CD4-positive, alpha-beta memory T cell (primary cell): ENCODE measurements at places on chromosomes 13 and 19. TPM values are rescaled to one million over a fixed set of nuclear protein-coding genes. Genes with fewer than 3 reads are reported as not detected.

Gene DIAPH3
- total RNA-seq, result not detected

Gene PRR20C
- not detected for total RNA-seq

DNA sequence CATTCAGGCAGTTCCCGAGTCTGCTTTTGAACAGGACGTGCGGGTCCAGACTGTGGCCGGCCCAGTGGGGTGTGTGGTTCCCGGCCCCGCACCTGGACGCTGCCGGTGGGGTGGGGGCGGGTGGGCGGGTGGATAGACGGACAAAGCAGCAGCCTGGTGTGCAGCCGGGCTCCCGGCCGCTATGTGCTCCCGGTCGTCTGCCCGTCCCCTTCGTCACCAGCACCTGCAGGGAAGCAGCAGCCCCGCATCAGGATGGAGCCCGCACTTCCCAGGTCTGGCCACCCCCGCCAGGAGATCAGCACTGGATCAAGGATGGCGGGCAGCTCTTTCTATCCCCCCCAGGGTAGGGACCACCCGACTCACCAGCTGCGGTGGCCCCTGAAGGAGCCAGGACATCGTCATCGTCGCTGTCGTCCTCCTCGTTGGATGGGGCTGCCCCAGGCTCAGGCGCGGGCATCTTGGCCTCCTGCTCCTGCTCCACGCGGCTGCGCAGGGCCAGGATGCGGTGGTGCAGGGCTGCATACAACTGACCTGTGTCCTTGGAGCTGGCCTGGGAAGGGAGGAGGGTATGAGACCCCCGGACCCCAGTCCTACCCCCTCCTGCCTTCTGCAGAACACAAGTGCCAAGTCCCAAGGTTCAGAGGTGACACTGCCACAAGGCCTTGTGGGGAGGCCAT is 3.5 kb downstream of the CAPS start:
- H3K27me3 ChIP-seq, result no peaks in the 10 kb centered on the region
- no peak overlapping the region for H3K27ac ChIP-seq
- no peaks in the 10 kb centered on the region for H3K4me1 ChIP-seq
- no peak for DNase-seq
- no peak overlapping the region for H3K4me3 ChIP-seq

DNA sequence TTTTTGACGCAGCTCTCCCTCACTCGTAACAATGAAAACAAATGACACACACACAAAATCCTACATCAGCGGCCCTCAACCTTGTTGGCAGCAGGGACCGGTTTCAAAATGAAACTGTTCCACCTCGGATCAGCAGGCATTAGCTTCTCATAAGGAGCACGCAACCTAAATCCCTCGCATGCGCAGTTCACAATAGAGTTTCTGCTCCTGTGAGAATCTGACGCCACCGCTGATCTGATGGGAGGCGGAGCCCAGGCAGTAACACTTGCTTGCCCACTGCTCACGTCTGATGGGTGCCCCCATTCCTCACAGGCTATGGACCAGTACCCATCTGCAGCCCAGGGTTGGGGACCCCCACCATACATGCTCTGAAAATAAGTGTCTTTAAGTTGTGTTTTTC is 43.4 kb downstream of the DHRS12 start:
- no peak overlapping the region for H3K27ac ChIP-seq
- DNase-seq, result no peak
- peaks cover 22% of the 10 kb centered on the region for H3K4me1 ChIP-seq
- H3K27me3 ChIP-seq, result no peaks in the 10 kb centered on the region

DNA sequence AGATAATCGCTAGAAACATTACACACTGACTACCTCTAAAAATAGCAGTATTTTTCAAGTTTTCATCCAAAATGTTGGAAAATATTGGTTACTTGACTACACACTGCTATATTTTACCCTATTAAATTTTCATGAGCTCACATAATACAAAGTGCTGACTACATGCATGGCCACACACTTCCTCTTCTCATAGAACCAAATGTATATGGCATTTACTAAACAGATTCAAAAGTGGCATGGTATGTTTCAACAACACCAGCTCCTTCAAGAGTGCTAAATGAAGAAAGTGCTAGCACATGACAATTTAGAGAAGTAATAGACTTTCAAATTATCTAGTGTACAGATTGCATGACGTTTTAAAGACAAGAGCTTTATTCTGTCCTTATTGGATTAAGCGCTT is 780.4 kb upstream of the SLITRK6 start:
- no peaks in the 10 kb centered on the region for H3K4me1 ChIP-seq
- DNase-seq, result no peak
- H3K36me3 ChIP-seq, result no peaks in the 10 kb centered on the region
- H3K27me3 ChIP-seq, result no peaks in the 10 kb centered on the region
- no peak overlapping the region for H3K4me3 ChIP-seq

Gene ZNF793
- total RNA-seq, result 10.2 TPM

DNA sequence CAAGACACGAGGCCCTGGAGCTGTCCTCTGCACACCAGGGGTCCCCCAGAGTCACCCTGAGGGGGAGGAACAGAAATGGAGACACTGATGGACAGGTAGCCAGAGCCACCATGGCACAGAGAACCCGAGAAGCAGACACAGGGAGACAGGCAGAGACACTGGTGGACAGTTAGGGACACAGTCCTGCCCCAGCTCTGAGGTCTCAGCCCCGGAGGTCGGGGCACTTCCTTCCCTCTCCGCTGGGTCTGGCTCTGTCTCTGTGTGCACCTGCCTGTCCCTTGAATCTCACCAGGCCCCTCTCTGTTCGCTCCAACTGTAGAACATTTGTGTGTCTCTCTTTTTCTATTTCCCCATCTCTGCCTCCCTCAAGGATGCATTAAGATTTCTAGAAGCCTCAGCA is 4.6 kb downstream of the KLK14 start:
- H3K27ac ChIP-seq, result no peak overlapping the region
- no peaks in the 10 kb centered on the region for H3K27me3 ChIP-seq
- no peaks in the 10 kb centered on the region for H3K36me3 ChIP-seq
- H3K4me1 ChIP-seq, result no peaks in the 10 kb centered on the region
- H3K4me3 ChIP-seq, result no peak overlapping the region
- no peak for DNase-seq

GRCh38 chr13:31908696-31909411 is 122.7 kb upstream of the FRY start:
- no peak overlapping the region for H3K27ac ChIP-seq
- H3K4me3 ChIP-seq, result no peak overlapping the region
- H3K36me3 ChIP-seq, result no peaks in the 10 kb centered on the region
- DNase-seq, result no peak
- peaks cover 25% of the 10 kb centered on the region for H3K4me1 ChIP-seq

- no peak overlapping the region for H3K27ac ChIP-seq
- DNase-seq, result no peak
- no peaks in the 10 kb centered on the region for H3K36me3 ChIP-seq
- H3K27me3 ChIP-seq, result no peaks in the 10 kb centered on the region
- no peak overlapping the region for H3K4me3 ChIP-seq
These were observed 67.5 kb downstream of the COL4A1 start for GRCh38 chr13:110239280-110240125.

- H3K4me1 ChIP-seq, result peaks cover 3% of the 10 kb centered on the region
- H3K4me3 ChIP-seq, result no peak overlapping the region
- H3K27ac ChIP-seq, result peak overlapping the region; percentile 21
- H3K27me3 ChIP-seq, result no peaks in the 10 kb centered on the region
- DNase-seq, result no peak
These were observed 9.3 kb downstream of the ZNF526 start for GRCh38 chr19:42229301-42229854.

GRCh38 chr13:33051632-33052031 is 35.4 kb downstream of the KL start:
- no peak for DNase-seq
- no peak overlapping the region for H3K27ac ChIP-seq
- H3K27me3 ChIP-seq, result no peaks in the 10 kb centered on the region
- no peaks in the 10 kb centered on the region for H3K4me1 ChIP-seq

Gene ZNF490
- 11.8 TPM for total RNA-seq

Gene FLT3
- not detected for total RNA-seq

DNA sequence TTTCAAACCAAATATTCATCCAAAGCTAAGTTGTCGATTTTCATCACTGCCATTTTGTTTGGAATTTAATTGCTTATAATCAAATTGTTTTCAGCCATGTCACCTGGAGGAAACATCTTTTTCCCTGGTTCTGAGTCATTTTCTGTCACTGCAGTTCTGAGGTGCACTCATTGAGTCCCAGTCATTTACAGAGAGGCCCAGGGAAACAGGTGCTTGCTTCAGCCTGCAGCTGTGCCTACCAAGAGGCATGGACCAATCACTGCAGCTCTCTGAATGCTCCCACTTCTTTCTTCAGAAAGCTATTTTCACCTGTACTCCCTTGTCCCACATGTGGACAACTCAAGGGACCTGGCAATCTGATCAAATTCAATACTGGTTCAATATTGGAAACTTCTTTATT is 308.1 kb downstream of the COG6 start:
- no peaks in the 10 kb centered on the region for H3K36me3 ChIP-seq
- H3K4me3 ChIP-seq, result no peak overlapping the region
- peaks cover 4% of the 10 kb centered on the region for H3K4me1 ChIP-seq

DNA sequence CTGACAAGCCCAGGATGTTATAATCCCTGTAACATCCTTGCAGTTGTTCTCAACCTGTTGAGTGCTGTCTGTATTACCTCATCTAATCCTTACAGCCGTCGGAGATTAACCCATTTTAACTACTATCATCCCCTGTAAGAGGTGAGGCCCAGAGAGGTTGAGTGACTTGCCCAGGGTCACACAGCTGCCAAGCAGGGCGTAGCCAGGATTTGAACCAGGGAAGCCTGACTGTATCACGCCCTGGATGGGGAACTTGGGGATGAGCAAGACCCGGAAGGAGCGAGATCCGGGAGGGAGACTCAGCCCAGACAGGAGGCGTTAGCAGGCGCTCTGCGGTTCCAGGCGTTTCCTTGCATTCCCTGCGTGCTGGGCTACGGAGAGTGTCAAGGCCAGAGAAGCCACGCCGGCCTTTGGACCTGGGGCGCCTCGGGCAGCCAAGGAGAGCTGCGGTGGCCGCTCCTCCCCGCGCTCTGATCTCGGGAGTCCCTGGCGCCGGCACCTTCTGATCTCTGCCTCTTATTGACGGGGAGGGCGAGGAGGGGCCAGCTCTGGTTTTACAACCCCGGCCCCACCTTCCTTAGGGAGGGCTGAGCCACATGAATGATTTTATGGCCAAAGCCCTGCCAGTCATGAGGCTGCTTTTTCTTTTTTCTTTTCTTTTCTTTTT is 6.2 kb downstream of the SULT2B1 start:
- no peaks in the 10 kb centered on the region for H3K27me3 ChIP-seq
- H3K4me3 ChIP-seq, result no peak overlapping the region
- DNase-seq, result no peak
- no peak overlapping the region for H3K27ac ChIP-seq
